WERI-Rb-1 (cell line): ENCODE measurements at places on chromosomes 5 and 9.

DNA sequence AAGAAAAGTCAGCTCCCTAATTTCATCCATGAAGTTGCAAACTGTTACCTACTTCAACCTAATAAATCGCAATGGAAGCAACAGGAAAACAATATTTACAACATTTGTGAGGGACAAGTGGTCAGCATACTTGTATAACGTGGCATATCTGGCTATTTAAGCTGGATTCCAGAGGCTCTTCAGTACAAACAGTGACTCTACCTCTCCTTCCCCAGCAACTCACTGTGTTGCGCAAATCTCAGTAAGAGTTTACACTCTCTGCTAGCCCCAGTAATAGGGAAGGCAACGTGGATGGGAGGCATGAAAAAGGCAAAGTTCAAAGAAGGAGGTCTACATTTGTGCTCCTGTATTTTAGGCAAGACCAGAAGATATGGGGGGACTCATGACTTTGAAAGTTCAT is 18.9 kb upstream of the SEMA5A start:
- DNase-seq, result no peak

GRCh38 chr9:131616983-131617604 is 71.8 kb downstream of the PRRT1B start:
- DNase-seq, result no peak

- no peak for DNase-seq
Observed at GRCh38 chr5:75460532-75460931, 50.9 kb downstream of the CERT1 start.

GRCh38 chr5:68134033-68134668 is 81.4 kb upstream of the PIK3R1 start:
- no peak for DNase-seq

DNA sequence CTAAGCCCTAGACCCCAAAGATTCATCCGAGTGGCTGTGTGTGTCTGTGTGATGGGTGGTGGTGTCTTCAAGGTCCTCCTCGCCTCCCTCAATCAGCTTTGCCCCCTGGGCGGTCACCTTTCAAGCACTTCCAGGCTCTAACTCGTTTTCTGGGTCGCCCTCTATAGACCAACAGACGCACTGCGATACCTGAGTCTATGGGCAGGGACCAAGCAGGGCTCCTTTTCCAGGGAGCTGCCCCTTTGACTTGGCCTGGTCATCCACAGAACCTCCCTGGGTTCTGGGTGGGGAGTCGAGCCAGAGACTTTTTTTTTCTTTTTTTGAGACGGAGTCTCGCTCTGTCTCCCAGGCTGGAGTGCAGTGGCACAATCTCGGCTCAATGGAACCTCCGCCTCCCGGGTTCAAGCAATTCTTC is 1.1 kb downstream of the SLC27A4 start:
- peak; percentile 92 for DNase-seq

GRCh38 chr5:151222790-151223446 is 974 bp downstream of the CCDC69 start:
- DNase-seq, result no peak

GRCh38 chr9:83669067-83669466 is 38.7 kb downstream of the UBQLN1 start:
- no peak for DNase-seq

DNA sequence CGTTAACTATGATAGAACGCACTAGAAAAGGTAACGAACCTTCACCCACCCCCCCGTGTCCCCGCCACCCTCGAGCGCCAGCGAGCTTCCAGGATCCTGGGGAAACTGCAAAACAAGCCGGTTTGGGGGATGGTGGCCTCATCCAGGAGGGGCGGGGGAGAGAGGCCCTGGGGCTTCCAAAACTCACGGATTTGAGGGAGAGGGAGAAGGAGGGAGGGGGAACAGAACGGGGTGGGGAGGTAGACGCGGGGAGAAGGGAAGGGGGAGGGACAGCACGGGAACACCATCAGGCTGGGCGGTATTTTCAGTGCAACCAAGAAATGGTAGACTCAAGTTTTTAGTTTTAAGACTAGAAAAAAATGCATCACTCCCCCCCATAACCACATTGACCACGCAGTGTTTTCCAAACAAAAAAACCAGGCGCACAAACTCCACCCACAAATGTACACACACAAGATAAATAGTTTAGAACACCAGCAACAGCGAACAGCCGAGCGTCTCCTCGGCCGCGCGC is 1.4 kb downstream of the NRARP start:
- DNase-seq, result peak; percentile 46

- no peak for DNase-seq
Observed at GRCh38 chr5:59786334-59786805, 107.2 kb downstream of the PDE4D start.

DNA sequence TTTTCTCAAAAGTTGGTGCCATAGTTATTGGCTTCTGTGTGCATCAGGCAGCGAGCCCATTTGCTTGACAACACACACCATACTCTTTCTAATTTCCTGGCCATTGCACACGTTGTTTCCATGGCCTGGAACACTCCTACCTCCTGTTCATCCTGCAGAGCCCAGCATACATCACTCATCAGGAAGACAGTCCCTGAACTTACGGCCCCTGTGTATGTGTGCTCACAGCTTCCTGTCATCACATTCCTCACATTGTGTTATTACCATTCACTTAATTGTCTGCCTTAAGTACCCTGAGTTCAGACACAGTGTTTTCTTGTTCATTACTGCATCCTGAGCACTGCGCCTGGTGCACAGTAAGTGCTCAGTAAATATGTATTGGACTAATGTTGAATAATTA is 355.9 kb downstream of the PRELID2 start:
- no peak for DNase-seq

- no peak for DNase-seq
Observed at GRCh38 chr5:62722360-62722759, 143.7 kb downstream of the LRRC70 start.

GRCh38 chr5:137563646-137564397 is 64.7 kb upstream of the SPOCK1 start:
- no peak for DNase-seq
